ENCODE measurements at places on chromosomes 12 and 14. TPM values are rescaled to one million over a fixed set of nuclear protein-coding genes. Genes with fewer than 3 reads are reported as not detected.

- no peaks in the 10 kb centered on the region for H3K4me1 ChIP-seq
- DNase-seq = no peak
These were observed 26.0 kb downstream of the CHST11 start for GRCh38 chr12:104482748-104483147.

Gene PTCSC3
- not detected for total RNA-seq

GRCh38 chr12:54370171-54370730 is 6.0 kb upstream of the GPR84 start:
- H3K36me3 ChIP-seq = no peaks in the 10 kb centered on the region
- peaks cover 29% of the 10 kb centered on the region for H3K4me1 ChIP-seq
- peak overlapping the region; percentile 26 for H3K4me3 ChIP-seq
- DNase-seq = peak; percentile 79
- no peaks in the 10 kb centered on the region for H3K27me3 ChIP-seq
- H3K27ac ChIP-seq = peak overlapping the region; percentile 39

GRCh38 chr12:29273178-29273843 is 107.7 kb downstream of the ERGIC2 start:
- H3K36me3 ChIP-seq = no peaks in the 10 kb centered on the region
- no peak for DNase-seq
- no peak overlapping the region for H3K27ac ChIP-seq
- H3K4me3 ChIP-seq = no peak overlapping the region
- no peaks in the 10 kb centered on the region for H3K27me3 ChIP-seq

DNA sequence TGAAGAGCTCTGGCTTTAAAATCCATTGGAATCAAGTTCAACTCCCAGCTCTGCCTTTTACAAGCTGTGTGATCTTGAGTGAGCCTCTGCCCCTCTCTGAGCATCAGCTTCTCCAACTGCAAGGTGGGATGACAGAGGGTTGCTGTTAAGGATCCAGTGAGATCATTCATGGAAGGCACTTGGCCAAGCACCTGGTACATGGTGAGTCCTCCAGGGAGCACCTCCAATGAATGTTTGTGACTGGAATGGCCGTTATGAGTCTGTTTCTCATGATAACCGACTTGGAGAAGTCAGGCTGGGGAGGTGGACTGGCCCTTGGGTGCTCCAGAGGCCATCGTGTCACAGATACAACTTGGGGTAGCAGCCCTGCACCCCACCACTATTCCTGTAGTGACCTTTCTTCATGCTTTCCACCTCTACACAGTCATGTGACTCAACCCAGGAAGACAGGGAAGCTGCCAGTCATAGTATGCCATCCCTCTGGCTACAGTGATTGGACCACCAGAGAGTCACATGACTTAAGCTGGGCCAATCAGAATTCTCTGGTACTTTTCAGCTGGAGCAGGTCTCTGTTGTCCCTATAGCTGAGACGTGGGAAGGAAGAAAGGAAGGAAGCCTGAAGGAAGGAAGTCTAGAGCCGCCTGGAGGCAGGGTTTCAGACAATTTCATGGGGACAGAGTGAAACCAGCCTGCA is 146.5 kb upstream of the MYL2 start:
- H3K27ac ChIP-seq = no peak overlapping the region
- H3K4me3 ChIP-seq = no peak overlapping the region
- no peak for DNase-seq
- no peaks in the 10 kb centered on the region for H3K4me1 ChIP-seq
- no peaks in the 10 kb centered on the region for H3K27me3 ChIP-seq

DNA sequence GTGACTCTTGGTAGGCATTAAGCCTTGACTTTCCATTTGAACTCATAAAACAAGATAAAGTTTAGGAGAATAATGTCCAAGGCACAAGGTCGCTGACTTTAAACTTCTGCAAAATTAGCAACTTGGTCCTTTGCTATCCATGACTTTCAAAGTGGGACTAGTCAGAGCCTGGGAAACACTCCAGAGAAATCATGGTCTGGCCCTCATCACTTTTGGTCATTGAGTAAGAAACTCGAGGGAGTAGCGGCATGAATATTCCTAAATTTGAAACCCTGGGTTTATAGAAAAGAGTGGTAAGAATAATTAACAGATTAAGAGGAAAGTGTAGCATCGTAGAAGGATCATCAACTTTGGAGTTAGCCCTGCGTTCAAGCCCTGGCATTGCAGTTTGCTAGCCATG is 16.9 kb upstream of the APPL2 start:
- H3K27ac ChIP-seq = no peak overlapping the region
- H3K36me3 ChIP-seq = no peaks in the 10 kb centered on the region
- no peaks in the 10 kb centered on the region for H3K4me1 ChIP-seq
- H3K4me3 ChIP-seq = no peak overlapping the region

- no peak overlapping the region for H3K27ac ChIP-seq
- no peak overlapping the region for H3K4me3 ChIP-seq
- no peak for DNase-seq
- no peaks in the 10 kb centered on the region for H3K36me3 ChIP-seq
- H3K27me3 ChIP-seq = no peaks in the 10 kb centered on the region
These were observed 192.2 kb upstream of the ARHGAP5 start for GRCh38 chr14:31884776-31885379.
